Mesothelial cell of epicardium (in vitro differentiated cells): ENCODE measurements at places on chromosomes 2 and 18.

GRCh38 chr2:174840436-174840835 lies 76.2 kb upstream of the CHRNA1 start:
- no peak for DNase-seq
- no peak overlapping the region for H3K4me3 ChIP-seq

GRCh38 chr18:58361212-58361611 lies 267.7 kb downstream of the ALPK2 start:
- H3K27ac ChIP-seq: no peak overlapping the region
- peaks cover 54% of the 10 kb centered on the region for H3K36me3 ChIP-seq
- H3K4me1 ChIP-seq: peaks cover 11% of the 10 kb centered on the region
- no peaks in the 10 kb centered on the region for H3K27me3 ChIP-seq

- no peaks in the 10 kb centered on the region for H3K36me3 ChIP-seq
- DNase-seq: peak; percentile 35
- H3K4me3 ChIP-seq: no peak overlapping the region
- peaks cover 16% of the 10 kb centered on the region for H3K4me1 ChIP-seq
- no peak overlapping the region for H3K27ac ChIP-seq
- no peaks in the 10 kb centered on the region for H3K27me3 ChIP-seq
Measured at GRCh38 chr2:8421658-8422449, 260.0 kb upstream of the ID2 start.

DNA sequence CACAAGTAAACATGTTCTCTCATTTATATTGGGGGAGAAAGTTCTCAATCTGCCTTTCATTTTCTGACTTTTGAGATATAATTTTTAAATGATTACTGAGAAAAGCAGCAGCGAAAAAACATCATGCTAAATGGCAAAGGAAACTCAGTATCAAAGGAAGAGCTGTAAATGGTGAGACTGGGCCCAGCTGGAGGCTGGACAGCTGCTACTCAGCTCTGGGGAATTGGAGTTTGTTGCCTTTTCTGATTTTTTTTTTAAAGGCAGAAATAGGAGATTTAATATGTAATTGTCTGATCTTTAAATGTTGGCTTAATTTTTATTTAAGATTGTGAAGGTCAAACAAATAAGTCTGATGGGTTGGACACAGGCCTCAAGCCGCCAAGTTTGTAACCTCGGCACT lies 137.1 kb upstream of the TACR1 start:
- DNase-seq: no peak
- no peak overlapping the region for H3K27ac ChIP-seq
- H3K36me3 ChIP-seq: no peaks in the 10 kb centered on the region
- no peak overlapping the region for H3K4me3 ChIP-seq
- peaks cover 11% of the 10 kb centered on the region for H3K4me1 ChIP-seq

DNA sequence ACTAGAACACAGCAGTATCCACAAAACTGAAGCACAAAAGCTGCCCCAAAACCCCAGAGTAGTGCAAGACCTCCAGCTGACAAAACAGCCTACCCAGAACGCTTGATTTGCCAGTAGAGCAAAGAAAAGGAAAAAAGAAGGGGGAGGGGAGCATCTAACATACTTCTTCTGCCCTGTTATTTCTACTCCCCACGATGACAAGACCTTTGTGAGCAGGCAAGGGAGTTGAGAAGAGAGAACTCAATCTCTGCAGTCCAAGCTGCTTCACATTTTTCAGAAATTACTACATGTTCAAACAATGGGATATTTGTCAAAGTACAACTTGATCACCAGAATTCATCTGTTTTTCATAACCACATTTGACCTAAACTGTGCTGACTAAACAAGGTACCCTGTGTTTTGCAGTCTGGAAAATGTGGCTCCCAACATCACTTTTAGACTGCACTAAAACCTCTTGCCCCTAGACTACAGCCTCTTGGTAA lies 286.7 kb downstream of the EXOC6B start:
- H3K4me3 ChIP-seq: no peak overlapping the region
- H3K36me3 ChIP-seq: peaks cover 20% of the 10 kb centered on the region
- H3K27me3 ChIP-seq: no peaks in the 10 kb centered on the region
- H3K4me1 ChIP-seq: peaks cover 53% of the 10 kb centered on the region
- H3K27ac ChIP-seq: peak overlapping the region; percentile 85

- peaks cover 4% of the 10 kb centered on the region for H3K27me3 ChIP-seq
- no peak for DNase-seq
- peaks cover 3% of the 10 kb centered on the region for H3K36me3 ChIP-seq
- no peaks in the 10 kb centered on the region for H3K4me1 ChIP-seq
- no peak overlapping the region for H3K27ac ChIP-seq
Measured at GRCh38 chr2:9737053-9737875, 106.0 kb upstream of the TAF1B start.

DNA sequence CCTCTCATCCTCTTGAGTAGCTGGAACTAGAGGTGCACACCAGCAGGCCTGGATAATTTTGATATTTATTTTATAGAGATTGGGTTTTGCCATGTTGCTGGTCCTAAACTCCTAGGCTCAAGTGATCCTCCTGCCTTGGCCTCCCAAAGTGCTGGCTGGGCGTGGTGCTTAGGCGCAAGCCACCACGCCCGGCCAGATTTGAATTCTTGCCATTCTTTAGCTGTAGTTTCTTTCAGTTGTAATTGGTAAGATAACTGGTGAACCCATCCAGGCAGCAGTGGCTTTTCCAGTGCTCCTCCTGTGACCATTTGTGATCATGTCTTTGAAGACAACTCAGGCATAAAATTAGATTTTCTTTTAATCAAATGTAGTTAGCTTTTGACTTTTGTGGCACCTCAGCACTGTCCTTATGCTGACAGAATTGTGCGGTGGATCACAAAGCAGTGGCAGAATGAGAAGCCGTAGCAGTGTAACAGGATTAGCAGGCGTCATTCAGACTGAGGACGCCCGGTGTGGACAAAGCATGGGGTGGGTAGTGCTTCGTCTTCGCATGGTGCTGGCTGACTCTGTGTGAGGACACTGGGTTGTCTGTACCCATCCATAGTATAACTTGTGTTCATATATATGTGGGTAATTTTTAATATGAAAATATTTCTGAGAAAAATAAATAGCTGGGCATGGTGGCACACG lies 30.0 kb upstream of the TOGARAM2 start:
- H3K27me3 ChIP-seq: no peaks in the 10 kb centered on the region
- DNase-seq: no peak

GRCh38 chr2:65377556-65378192 lies 54.7 kb downstream of the SPRED2 start:
- no peak overlapping the region for H3K27ac ChIP-seq
- H3K27me3 ChIP-seq: peaks cover 5% of the 10 kb centered on the region
- H3K4me3 ChIP-seq: no peak overlapping the region
- no peaks in the 10 kb centered on the region for H3K36me3 ChIP-seq
- DNase-seq: no peak
- H3K4me1 ChIP-seq: peaks cover 22% of the 10 kb centered on the region

DNA sequence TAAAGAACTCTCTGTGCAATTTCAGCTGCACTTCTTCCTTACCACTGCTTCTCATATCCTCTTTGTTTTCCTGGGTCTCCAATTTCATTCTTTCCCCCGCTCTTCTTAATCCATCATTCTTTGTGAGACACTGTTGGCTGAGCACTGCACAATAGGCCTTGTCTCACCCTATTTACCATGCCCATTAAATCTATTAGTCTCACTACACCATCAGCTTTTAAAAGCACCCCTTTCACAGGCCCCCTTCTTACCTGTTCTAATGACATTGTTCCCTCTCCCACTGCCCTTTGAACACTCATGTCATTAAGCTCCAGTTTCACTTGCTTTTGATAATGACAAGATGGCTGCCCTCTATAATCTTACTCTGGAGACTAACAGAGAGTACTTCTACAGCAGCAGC lies 404.1 kb upstream of the ACVR2A start:
- no peaks in the 10 kb centered on the region for H3K36me3 ChIP-seq
- H3K27me3 ChIP-seq: no peaks in the 10 kb centered on the region
- no peak for DNase-seq
- no peak overlapping the region for H3K27ac ChIP-seq

DNA sequence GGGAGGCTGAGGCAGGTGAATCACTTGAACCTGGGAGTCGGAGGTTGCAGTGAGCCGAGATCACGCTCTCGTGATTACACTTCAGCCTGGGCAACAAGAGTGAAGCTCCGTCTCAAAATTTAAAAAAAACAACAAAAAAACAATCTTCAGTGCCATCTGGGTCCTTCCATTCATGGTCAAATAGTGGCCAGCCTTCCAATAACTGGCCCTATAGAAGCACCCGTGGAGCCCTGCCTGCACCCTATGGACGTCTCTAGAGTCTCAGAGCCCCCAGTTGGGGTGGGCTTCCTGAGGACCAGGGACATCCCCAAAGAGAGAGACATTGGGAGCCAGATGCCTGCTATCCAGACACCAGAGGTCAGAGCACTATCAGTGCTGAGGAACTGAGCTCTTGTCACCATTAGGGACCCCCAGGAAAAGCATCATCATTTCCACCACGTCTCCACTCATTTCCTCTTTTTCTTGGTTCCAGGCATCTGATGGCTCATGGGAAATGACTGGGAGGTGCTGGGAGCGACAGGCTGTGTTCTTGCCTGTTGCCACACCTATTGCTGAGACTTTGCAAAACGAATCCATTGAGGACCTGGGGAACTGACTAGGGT lies 9.4 kb downstream of the NEU2 start:
- peaks cover 17% of the 10 kb centered on the region for H3K27me3 ChIP-seq
- H3K4me1 ChIP-seq: no peaks in the 10 kb centered on the region
- no peak overlapping the region for H3K4me3 ChIP-seq
- H3K36me3 ChIP-seq: no peaks in the 10 kb centered on the region

GRCh38 chr2:54403512-54404238 lies 52.5 kb upstream of the SPTBN1 start:
- H3K4me3 ChIP-seq: no peak overlapping the region
- no peak for DNase-seq
- no peaks in the 10 kb centered on the region for H3K27me3 ChIP-seq
- H3K27ac ChIP-seq: no peak overlapping the region

GRCh38 chr18:58100154-58100553 lies 56.1 kb downstream of the NEDD4L start:
- no peak overlapping the region for H3K4me3 ChIP-seq
- peak overlapping the region; percentile 82 for H3K27ac ChIP-seq
- no peaks in the 10 kb centered on the region for H3K27me3 ChIP-seq
- no peak for DNase-seq
- H3K36me3 ChIP-seq: peaks cover 3% of the 10 kb centered on the region

GRCh38 chr2:143284087-143284675 lies 155.0 kb downstream of the ARHGAP15 start:
- H3K4me3 ChIP-seq: no peak overlapping the region
- DNase-seq: no peak
- H3K36me3 ChIP-seq: no peaks in the 10 kb centered on the region

- peaks cover 7% of the 10 kb centered on the region for H3K4me1 ChIP-seq
- H3K4me3 ChIP-seq: no peak overlapping the region
- peaks cover 2% of the 10 kb centered on the region for H3K27me3 ChIP-seq
- H3K27ac ChIP-seq: no peak overlapping the region
- H3K36me3 ChIP-seq: no peaks in the 10 kb centered on the region
- no peak for DNase-seq
Measured at GRCh38 chr2:223470602-223471001, 131.6 kb downstream of the SCG2 start.

DNA sequence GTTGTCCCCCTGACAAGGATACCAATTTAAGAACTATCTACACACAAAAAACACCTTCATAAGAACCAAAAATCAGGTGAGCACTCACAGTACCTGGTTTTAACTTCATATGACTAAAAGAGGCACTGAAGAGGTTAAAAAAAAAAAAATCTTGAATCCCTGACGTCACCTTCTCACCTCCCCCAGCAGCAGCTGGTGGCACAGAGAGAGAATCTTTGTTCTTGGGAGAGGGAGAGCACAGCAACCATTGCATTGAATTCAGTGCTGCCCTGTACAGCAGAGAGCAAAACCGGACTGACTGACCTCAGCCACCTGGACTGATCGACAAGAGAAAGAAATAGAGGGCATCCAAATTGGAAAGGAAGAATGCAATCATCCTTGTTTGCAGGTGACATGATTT lies 566.0 kb downstream of the TMX3 start:
- H3K36me3 ChIP-seq: no peaks in the 10 kb centered on the region
- DNase-seq: no peak
- no peaks in the 10 kb centered on the region for H3K27me3 ChIP-seq
- H3K4me1 ChIP-seq: peaks cover 2% of the 10 kb centered on the region
- no peak overlapping the region for H3K27ac ChIP-seq

GRCh38 chr2:145094370-145094769 lies 574.5 kb upstream of the ZEB2 start:
- H3K27ac ChIP-seq: peak overlapping the region; percentile 3
- H3K27me3 ChIP-seq: no peaks in the 10 kb centered on the region
- H3K36me3 ChIP-seq: peaks cover 6% of the 10 kb centered on the region
- no peak overlapping the region for H3K4me3 ChIP-seq
- DNase-seq: no peak

DNA sequence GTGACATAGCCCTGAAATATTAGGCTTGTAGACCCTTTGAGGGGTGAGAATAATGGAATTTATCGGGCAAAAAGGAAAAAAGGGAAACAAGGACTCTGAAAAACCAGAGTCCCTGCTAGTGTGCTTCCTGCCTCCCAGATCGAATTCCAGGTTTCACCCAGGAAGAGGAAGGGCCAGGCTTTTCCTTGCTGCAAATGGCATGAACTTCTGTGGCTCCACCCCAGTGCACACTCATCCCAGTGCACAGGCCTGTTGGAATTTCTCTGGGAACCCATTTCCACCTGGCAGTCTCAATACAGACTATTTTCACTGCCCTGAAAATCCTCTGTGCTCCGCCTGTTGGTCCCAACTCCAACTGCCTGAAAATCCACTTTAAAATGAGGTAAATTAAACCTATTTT lies 29.9 kb downstream of the C18orf54 start:
- no peaks in the 10 kb centered on the region for H3K27me3 ChIP-seq
- DNase-seq: no peak
- H3K4me1 ChIP-seq: peaks cover 12% of the 10 kb centered on the region

DNA sequence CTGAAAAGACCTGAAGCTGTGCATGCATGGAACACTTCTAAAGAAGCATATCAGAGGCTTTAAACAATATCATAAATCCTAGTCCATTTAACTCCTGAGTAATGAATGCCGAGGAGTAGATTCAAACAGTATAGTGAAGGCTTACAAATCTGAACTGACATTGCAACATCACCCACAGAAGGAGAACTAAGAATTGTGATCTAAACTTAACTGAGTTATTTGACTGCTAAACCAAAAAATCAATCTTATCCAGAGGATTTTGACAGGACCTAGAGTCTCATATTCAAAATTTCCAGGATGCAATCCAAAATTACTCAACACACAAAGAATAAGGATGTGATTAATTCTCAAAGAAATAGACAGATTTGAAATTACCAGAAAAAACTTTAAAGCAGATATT lies 181.0 kb downstream of the SLC39A10 start:
- H3K4me1 ChIP-seq: no peaks in the 10 kb centered on the region
- H3K27ac ChIP-seq: no peak overlapping the region
- DNase-seq: no peak
- H3K4me3 ChIP-seq: no peak overlapping the region

GRCh38 chr18:59646228-59646962 lies 50.8 kb downstream of the CCBE1 start:
- H3K4me1 ChIP-seq: peaks cover 5% of the 10 kb centered on the region
- no peak for DNase-seq
- peaks cover 2% of the 10 kb centered on the region for H3K36me3 ChIP-seq
- no peak overlapping the region for H3K4me3 ChIP-seq
- peaks cover 24% of the 10 kb centered on the region for H3K27me3 ChIP-seq
